ENCODE measurements at places on chromosomes 12 and 14.

GRCh38 chr12:62862259-62862881 is 72.6 kb downstream of the PPM1H start:
- DNase-seq, result no peak

- DNase-seq, result no peak
Observed at GRCh38 chr12:118064608-118065007, 3.6 kb upstream of the WSB2 start.

GRCh38 chr12:34333337-34333736 is 311.0 kb downstream of the ALG10 start:
- DNase-seq, result no peak

DNA sequence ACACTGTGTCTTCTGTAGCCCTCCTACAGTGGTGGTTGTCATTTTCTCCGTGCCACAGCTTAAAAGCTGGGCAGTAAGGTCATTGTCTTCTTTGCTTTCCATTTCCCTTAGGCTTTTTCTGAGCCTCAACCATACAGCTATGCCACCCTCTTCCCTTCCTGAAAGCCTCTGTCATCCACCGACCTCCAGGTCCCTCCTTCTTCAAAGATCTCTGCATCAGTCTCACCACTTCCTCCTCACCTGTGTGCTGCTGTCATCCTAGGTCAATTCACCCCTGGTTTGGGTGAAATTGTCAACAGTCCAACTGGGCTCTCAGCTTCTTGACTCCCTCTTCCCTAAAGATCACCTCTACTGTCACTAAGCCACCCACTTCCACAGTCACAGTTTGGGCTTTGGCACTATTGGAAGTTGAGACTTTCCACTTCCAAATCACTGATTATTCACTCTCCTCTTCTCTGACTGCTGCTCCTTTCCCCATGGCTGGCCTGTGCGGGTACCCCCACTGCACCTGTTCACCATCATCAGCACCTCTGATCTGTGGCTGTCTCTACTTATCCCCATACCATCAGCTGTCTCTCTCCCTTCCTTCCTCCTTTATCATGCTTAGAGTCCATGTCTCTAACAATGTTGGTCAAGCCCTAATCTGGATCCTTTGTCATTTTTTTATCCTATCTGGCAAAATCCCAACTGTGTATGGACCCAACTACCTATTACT is 15.5 kb upstream of the TSPAN9 start:
- DNase-seq, result no peak

GRCh38 chr12:56995201-56995929 is 11.0 kb downstream of the ZBTB39 start:
- no peak for DNase-seq

GRCh38 chr12:51672334-51672733 is 81.3 kb downstream of the SCN8A start:
- DNase-seq, result no peak

GRCh38 chr14:24298892-24299254 is 707 bp downstream of the DHRS1 start:
- no peak for DNase-seq

- DNase-seq, result no peak
Observed at GRCh38 chr12:124388679-124389137, 93.8 kb downstream of the RFLNA start.

DNA sequence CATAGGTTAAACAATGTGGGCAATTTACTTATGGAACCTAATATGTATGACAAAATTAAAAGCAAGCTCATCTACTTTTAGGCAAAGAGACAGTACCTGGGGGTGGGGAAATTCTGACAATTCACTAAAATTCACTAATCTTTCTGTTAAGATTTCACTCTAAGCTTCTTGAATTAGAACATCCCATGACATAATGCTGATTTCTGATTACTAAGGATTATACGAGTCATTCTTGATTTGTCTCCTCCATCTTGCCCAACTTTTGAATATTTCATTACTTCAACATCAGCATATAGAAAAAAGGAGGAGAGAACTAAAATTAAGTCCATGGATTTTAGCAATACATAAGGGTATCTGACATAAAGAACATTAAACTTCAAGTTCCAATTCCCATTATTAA is 2.4 kb downstream of the CEP83 start:
- DNase-seq, result no peak

- no peak for DNase-seq
Observed at GRCh38 chr14:101495284-101495683, 66.0 kb upstream of the DIO3 start.

GRCh38 chr14:69674546-69675244 is 63.3 kb downstream of the SUSD6 start:
- no peak for DNase-seq

GRCh38 chr12:84760091-84760865 is 152.3 kb downstream of the SLC6A15 start:
- DNase-seq, result no peak

GRCh38 chr12:74538491-74539258 is 1.0 kb downstream of the ATXN7L3B start:
- peak; percentile 36 for DNase-seq

GRCh38 chr12:104133321-104133720 is 4.7 kb downstream of the NFYB start:
- no peak for DNase-seq

- no peak for DNase-seq
Observed at GRCh38 chr14:95759941-95760340, 46.0 kb upstream of the TCL1A start.

GRCh38 chr14:22650960-22651521 is 6.9 kb upstream of the OR6J1 start:
- DNase-seq, result no peak

GRCh38 chr12:105445249-105445648 is 114.8 kb downstream of the C12orf75 start:
- DNase-seq, result no peak

- no peak for DNase-seq
Observed at GRCh38 chr12:67626156-67626555, 22.4 kb upstream of the DYRK2 start.

DNA sequence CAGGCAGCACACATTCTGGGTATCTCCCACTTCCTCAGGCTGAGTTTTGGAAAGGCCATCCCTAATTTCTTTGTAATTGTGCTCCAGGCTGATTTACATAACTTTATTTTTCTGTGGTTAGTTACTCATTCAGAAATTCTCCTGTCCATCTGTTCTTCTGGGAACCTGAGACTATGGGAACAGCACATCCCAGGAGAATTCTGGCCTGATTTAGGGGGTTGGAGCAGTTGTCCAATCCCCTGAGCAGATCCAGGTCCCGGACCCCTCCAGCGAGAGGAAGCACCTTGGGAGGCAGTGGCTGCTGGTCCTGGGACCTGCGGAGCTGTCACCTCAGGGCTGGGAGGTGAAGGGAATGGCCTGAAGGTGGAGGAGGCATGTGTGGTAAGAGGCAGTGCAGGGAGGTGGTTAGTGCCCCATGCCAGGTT is 40.4 kb downstream of the TSPAN9 start:
- no peak for DNase-seq

DNA sequence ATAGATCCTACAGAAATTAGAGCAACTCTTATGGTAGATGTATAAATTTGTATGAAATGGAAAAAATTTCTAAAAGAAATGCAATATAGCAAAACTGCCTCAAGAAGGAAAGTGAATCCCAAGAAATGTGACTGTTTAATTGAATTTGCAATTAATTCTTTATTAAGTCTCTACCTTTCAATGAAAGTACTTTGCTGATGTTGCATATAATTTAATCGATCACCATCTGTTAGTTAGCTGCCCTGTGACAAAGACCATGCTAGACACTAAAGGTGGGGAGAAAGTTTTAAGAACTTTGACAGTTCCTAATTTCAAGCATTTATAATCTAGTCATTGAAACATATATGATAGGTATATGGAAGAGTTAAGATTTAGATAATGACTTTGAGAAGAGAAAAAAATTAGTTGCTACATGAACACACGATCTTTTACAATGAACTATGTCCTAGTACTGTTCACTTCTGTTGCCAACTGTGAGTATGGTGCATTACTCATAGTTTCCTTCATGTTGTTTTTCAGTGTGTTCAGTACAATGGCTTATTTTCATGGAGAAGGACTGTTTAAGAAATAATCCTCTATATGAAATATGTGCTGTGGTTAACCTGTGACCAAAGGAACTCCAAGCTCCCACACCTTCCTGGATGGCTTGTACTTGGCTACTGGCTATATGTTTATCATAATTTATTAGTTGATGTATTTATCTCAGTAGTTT is 128.4 kb downstream of the METTL25 start:
- no peak for DNase-seq

DNA sequence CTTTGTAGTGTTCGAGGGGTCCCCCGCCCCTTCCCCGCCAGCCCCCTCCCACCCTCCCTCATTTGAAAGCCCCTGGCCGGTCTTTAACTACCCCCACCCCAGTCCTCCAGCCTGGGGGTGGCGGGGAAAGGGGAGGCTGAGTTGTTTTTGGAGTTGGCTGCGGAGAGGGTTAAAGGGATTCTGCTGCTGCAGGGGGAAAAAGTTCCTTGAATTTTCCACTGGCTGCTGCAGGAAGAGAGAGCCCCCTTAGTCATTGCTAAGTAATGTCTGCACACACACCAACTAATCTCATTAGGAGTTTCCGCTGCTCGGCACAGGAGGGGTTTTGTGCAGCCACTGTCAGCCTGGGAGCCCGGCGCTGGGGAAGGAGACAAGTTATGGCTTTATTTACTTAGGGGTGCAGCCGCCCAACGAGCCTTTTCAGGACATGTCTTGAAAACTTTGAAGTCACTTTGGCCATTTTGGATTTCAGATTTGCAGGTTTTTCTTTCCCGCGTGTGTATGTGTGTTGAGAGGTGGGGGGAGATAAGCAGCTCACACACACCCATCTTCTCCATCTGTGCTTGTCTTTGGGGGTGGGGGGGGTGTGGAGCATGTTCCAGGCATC is 1.8 kb downstream of the ELK3 start:
- no peak for DNase-seq

- no peak for DNase-seq
Observed at GRCh38 chr12:106999446-106999845, 12.5 kb upstream of the MTERF2 start.

DNA sequence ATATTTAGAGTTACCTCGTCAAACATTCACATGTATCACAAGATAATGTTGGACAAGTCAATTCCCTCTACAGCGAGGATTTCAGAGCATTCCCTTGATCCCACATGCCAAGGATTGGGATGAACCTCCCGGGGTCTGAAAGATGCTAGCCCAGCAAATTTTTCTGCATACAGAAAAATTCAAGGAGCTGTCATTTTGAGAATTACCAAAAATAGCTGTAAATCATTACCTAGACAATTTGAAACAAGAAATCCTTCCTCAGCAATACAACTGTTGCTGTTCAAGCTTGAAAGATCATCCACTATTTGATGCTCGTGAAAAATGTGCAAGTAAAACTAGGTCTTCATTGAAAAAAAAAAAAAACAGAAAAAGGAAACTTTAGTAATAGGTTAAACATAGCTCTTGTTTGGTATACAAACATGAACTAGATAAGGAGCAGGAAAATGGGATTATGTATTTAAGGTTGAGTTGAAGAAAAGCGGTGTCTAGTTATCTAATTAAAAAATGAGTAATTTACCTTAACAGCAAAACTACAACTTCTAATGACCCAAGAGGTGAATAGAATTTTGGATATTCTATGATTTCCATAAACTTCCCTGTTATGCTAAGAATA is 73.1 kb downstream of the NTN4 start:
- DNase-seq, result no peak

- DNase-seq, result no peak
Observed at GRCh38 chr14:80388980-80389711, 177.8 kb upstream of the DIO2 start.

GRCh38 chr12:118061873-118062843 is 1.2 kb upstream of the WSB2 start:
- no peak for DNase-seq

DNA sequence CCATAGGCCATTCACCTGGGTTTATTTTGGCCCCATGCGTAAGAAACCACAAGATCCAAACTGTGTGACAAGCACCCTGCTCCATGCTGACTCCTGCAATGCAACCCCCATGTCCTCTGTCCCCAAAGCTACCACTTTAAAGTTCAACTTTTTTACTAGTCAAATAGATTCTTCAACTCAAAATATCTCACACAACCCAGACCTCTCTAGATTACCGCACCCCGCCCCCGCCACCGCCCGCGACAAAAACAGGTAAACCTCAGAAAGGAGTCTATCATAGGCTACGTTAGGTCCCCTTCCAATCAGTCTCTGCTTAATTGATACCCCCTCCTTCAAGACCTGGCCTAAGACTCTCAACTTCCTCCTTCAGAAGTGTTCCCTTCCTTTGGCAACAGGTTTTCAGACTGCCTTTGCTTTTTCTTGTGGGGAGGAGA is 2.2 kb downstream of the ZFP36L1 start:
- peak; percentile 60 for DNase-seq
